Frontal cortex (tissue), 4 donors: ENCODE measurements at places on chromosomes 7 and 10. TPM values are rescaled to one million over a fixed set of nuclear protein-coding genes. Genes with fewer than 3 reads are reported as not detected.

DNA sequence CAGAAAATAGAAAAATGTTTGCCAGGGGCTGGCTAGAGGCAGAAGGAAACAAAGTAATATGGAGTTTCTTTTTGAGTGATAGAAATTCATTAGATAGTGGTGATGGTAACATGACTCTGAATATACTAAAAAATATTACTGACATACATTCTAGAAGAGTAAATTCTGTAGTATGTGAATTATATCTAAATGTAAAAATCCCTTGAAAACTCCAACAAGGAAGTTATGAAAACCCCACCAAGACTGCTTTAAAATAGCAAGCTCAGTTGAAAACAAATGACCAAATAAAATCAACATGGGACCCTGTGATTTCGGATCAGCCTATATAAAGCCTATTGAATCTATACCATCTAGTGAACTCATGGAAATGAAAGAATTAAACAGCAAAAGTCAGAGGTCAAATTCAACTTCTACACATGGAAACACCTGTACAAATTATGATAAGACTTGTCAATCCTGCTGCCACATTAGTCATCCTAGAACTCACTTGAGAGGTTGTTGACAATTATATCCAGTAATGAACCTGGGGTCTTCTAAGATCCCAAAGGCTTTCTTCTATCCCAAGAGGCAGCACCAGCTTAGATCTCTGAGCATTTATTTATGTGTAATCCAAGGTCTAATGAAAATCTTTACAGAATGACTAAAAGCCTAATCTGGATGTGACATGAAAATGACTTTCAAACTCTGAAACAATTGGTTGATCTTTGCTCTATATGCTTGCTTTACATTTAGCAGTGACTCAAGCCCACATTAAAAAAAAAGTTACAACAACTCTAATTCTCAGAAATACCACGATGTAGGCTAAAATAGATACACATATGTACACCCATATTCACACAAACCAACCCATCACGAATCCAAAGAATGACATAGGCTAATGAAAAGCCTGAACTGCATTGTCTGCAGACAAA, 59.3 kb downstream of the OSBPL3 start:
- no peak for DNase-seq

GRCh38 chr7:120832803-120833202, 25.1 kb downstream of the TSPAN12 start:
- no peak for DNase-seq

DNA sequence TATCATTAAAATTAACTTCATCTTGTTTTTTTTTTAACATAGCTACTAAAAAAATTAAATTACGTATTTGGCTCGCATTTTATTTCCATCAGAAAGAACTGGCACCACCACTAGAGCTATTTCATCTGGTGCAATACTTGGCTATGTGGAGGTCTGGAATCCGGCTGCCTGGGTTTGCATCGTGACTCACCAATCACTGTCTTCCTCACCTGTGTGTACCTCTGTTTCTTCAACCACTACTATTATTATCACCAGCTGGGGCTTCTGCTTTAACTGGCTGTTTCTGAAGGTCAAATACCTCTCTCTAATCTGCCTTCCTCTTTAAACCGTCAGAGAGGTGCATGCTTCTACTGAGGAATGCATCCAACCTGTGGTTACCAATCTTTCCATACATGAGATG, 6.5 kb downstream of the WDR91 start:
- no peak for DNase-seq

The MYO3A gene
- total RNA-seq = 4.1 TPM

DNA sequence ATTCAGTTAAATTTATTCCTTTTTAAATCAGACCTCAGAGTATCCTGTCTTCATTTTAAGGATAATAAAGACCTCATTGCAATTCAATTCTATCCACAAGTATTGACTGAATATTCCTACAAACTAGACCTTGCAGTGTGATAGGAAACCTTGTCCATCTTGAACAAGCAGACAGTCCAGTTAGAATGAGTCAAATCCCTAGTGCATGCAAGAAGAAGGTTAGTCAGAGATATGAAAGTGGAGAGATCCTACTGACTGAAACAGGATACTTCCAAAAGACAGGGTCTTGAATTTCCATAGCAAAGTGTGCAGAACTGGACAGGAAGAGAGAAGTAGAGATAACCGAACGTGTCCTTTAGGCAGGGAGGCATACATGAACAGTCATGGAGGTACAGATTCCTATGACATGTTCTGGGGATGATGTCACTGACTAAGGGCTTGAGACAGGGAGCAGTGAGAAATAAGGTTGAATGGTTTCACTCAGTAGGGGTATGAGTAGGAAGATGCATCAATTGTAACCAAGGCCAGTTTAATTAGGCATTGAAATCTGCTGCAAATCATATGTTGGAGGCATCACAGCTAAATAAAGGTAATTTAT, 45.2 kb downstream of the PPP1R3A start:
- DNase-seq = no peak

DNA sequence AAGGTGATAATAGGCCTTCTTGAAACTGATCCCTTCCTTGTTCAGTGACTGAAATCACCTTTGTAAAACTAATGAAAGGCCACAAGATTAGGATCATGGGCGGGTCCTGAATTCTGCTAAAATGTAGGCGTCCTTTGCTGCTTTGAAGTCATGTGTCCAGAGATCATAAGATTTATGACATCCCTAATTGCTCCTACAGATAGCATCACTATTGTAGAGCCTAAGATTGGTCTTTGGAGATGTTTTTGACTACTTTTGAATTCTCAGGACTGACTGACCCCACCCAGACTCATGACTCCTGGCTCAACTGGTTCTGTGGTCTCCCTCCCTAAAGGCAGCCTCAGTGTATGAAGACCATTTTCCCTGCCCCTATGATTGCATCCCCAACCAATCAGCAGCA, 322.6 kb upstream of the SEMA3D start:
- DNase-seq = no peak

The TUBAL3 gene
- total RNA-seq = not detected

- peak; percentile 30 for DNase-seq
These were observed 71.5 kb downstream of the GPR85 start for GRCh38 chr7:113015034-113015645.

- no peak for DNase-seq
These were observed 90.7 kb downstream of the APBB1IP start for GRCh38 chr10:26528715-26529393.

The WIPF3 gene
- total RNA-seq = 4.1 TPM

- DNase-seq = no peak
These were observed 761.9 kb downstream of the TYW1 start for GRCh38 chr7:67758551-67758950.

DNA sequence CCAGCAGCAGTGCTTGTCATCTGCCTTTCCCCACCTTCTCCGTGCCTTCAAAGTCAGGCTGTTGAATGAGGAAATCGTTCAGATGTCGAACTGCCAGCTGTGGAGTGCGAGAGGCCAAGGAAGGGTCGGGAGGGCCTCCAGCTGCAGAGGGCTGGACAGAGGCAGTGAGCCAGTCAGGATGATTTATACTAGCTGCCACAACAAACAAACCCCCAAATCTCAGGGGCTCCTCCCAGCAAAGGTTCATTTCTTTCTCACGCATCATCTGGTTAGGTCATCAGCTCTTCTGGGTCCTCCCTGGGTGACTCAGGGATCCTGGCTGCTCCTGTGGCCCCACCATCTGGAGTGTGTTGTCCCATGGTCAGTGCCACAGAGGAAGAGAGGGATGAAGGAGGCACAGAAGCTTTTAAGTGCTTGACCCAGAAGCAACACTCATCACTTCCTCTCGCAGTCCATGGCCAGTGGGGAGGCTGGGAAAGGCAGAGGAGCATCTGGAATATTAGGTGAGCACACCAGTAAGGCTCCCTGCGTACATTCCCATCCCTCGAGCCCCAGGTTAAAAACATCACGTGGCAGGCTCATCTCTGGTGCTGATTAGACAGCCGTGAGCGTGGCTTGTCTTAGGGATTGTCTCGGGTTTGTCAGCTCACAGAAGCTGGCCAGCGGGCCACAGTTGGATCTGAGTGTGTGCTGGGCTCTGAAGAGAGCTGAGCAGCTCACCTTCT, 140.7 kb downstream of the RGS10 start:
- DNase-seq = no peak

GRCh38 chr7:151251689-151252560, 3.4 kb upstream of the SMARCD3 start:
- DNase-seq = peak; percentile 90

The SPDYE16 gene
- total RNA-seq = 0.41 TPM

- DNase-seq = peak; percentile 44
These were observed 87.4 kb downstream of the LRRC4 start for GRCh38 chr7:127943541-127944521.

The CPA1 gene
- total RNA-seq = not detected

The RABGEF1 gene
- total RNA-seq = 71.3 TPM

- DNase-seq = no peak
These were observed 34.5 kb downstream of the MTPN start for GRCh38 chr7:135942614-135943013.

The GPRIN2 gene
- 18.8 TPM for total RNA-seq

The MMD2 gene
- 2.4 TPM for total RNA-seq
